Esophagus squamous epithelium (tissue), 5 donors: ENCODE measurements at places on chromosomes 4 and X.

GRCh38 chr4:73446336-73446938 is 10.4 kb downstream of the AFP start:
- no peaks in the 10 kb centered on the region for H3K27me3 ChIP-seq
- H3K4me1 ChIP-seq, result peaks cover 16% of the 10 kb centered on the region
- no peak for DNase-seq
- H3K27ac ChIP-seq, result no peak overlapping the region

- no peaks in the 10 kb centered on the region for H3K36me3 ChIP-seq
Observed at GRCh38 chr4:56184214-56184613, 203.1 kb downstream of the AASDH start.

DNA sequence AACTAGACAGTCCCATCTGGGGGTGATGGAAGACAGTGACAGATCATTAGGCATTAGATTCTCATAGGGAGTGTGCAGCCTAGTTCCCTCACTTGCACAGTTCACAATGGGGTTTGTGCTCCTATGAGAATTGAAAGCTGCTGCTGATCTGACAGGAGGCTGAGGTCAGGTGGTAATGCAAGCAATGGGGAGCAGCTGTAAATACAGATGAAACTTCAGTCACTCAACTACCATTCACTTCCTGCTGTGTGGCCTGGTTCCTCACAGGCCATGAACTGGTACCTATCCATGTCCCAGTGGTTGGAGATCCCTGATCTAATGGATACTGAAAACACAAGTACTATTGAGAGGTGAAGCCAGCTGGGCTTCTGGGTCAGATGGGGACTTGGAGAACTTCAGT is 72.5 kb downstream of the AGTR2 start:
- H3K36me3 ChIP-seq, result no peaks in the 10 kb centered on the region
- DNase-seq, result no peak
- no peak overlapping the region for H3K4me3 ChIP-seq
- peaks cover 3% of the 10 kb centered on the region for H3K4me1 ChIP-seq

- no peak overlapping the region for H3K4me3 ChIP-seq
- no peaks in the 10 kb centered on the region for H3K27me3 ChIP-seq
- no peak overlapping the region for H3K27ac ChIP-seq
- no peak for DNase-seq
- no peaks in the 10 kb centered on the region for H3K4me1 ChIP-seq
Observed at GRCh38 chr4:122617597-122618593, 3.0 kb downstream of the IL21 start.

DNA sequence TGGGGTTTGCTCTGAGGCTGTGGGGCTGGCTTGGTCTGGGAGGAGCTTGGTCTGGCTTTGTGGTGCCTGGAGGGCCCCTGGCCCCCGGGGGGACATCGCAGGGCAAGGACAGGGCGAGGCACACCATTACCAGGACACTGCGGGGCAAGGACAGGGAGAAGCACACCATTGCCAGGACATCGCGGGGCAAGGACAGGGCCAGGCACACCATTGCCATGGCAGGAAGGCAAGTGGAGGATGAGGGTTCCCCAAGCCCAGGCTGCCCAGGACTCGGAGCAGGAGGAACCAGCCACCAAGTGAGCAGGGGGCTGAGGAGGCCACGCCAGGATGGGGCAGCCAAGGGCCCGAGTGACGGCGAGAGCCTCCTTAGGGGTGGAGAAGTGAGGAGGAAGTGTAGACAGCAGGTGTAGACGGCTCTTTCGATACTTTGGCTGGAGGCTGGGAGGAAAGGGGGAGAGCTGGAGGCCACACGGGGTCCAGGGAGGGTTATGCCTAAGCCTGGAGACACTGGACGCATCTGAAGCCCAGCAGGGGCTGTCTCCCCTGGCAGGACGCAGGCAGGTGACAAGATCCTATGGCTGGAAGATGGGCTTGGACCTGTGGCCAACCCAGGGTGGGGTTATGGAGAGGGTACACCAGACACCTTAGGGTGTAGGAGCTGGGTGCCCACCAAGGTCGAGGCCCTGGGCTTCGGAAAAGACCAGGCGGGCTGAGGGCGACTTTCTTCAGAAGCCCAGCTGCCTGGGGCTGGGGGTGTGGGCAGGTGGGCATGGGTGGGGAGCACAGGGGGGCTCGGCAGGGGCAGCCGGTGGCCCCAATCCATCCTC is 7.3 kb downstream of the NKX1-1 start:
- peaks cover 29% of the 10 kb centered on the region for H3K27me3 ChIP-seq
- H3K4me1 ChIP-seq, result peaks cover 13% of the 10 kb centered on the region
- H3K27ac ChIP-seq, result no peak overlapping the region
